ENCODE measurements at places on chromosomes 13 and 19.

- no peak for DNase-seq
Observed at GRCh38 chr19:18149596-18149975, 3.4 kb upstream of the PIK3R2 start.

DNA sequence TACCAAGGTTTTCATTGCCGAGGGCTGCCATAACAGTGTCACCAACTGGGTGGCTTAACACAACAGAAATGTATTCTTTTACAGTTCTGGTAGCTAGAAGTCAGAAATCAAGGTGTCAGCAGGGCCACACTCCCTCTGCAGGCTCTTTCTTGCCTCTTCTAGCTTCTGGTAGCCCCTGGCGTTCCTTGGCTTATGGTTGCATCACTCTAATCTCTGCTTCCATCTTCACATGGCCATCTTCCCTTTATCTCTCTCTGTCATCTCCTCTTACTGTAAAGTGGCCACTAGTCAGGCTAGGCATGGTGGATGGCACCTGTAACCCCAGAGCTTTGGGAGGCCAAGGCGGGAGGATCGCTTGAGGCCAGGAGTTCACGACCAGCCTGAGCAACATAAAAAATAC, 38.0 kb upstream of the MRI1 start:
- no peak for DNase-seq

DNA sequence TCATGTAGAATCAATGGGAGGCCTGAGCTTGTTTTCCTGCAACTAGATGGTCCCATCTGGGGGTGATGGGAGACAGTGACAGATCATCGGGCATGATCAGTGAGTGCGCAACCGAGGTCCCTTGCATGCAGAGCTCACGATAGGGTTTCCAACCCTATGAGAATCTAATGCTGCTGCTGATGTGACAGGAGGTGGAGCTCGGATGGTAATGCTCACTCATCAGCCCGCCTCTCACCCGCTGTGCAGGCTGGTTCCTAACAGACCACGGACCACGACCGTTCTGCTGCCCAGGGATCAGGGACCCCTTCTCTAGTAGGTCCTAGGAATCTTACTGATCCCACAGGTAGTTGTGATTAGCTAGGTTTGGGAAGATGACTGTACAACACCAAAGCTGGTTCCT, 23.5 kb upstream of the GARRE1 start:
- DNase-seq, result no peak

- DNase-seq, result peak; percentile 66
Observed at GRCh38 chr19:6773323-6773931, 919 bp downstream of the VAV1 start.

DNA sequence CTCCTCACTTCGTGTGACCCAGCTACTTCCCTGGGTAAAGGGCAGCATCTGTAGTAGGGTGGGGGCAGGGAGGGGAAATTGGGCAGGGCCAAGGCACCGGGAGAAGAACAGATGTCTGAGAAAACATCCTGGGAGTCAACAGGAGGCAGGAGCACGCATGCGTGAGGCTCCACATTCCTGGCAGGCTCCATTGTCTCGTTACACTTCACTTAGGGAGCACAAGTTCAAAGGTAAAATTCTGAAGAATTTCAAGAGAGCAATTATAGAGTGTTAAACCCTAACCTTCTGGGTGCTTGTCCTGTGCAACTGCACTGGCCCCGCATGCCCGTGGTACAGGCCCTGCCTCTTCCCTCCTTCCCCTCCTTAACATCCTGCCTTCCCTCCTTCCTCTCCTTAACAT, 79.6 kb upstream of the POMP start:
- DNase-seq, result no peak

- no peak for DNase-seq
Observed at GRCh38 chr13:41193469-41193868, 900 bp downstream of the KBTBD7 start.

- no peak for DNase-seq
Observed at GRCh38 chr13:67101730-67102467, 128.2 kb downstream of the PCDH9 start.

GRCh38 chr19:32363175-32363574, 17.8 kb downstream of the ZNF507 start:
- no peak for DNase-seq

DNA sequence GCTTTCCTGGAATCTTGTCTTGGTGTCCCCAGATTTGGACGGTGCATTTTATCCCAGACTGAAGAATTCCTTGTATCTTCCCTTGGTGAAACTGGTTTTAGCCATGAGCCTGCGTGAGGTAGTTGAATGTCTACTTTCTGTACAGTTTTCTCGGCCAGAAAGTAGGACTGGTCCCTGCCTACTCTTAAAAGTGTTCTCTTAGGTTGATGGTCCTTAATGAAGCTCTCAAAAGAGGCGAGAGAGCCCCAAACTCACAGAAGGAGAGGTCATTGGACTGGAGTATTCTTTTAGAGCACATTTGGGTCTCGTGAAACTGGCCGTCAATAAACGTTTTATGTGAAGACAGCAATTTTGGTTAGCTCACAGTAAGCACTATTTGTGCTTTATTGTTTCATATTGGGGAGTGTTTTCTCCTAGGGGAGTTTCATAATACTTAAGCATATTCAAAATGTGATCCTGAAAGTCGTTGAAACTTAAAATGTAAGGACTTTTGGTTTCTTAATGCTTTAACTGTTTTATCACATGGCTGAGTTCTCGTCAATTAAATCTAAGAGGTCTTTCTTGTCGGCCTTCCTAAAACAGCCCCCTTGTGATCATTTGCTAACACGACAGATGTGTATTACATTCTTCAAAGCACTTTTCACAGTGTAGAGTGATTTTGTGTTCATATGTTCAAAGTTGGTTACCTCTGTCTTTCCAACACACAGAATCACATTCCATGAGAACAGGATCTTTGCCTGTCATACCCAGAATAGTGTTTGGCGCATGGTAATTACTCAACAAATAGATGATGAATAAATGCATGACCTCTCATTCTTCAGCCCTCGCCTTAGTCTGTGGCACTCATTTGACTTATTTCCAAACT, 889 bp downstream of the GTF2F2 start:
- DNase-seq, result peak; percentile 29

GRCh38 chr13:85108356-85108755, 690.9 kb downstream of the SLITRK6 start:
- no peak for DNase-seq

GRCh38 chr13:61045251-61045650, 370.4 kb downstream of the PCDH20 start:
- DNase-seq, result no peak

DNA sequence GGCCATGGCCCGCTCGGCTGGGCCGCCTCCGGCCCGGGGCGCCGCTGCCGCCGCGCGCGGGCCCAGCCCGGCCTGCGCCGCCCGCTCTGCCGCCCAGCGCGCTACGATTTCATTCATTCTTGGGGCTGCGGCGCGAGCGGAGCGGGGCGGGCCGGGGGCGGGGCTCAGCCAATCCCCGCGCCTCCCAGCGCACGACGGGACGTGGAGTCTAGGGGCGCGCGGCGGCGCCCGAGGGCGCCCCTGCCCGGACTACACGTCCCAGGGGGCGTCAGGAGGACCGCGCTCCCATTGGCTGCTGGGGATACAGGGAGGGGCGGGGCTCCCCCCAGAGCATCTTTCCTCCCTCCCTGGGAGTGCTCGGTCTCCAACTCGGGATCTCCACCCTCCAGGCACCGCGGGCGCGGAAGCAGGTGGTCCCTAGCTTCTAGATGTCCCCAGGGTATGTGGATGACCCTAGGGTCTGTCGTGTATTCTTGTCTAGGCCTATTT, 5.6 kb upstream of the DPF1 start:
- peak; percentile 78 for DNase-seq

- no peak for DNase-seq
Observed at GRCh38 chr13:94188201-94188854, 291.2 kb downstream of the DCT start.

GRCh38 chr19:53882391-53883050, 524 bp downstream of the PRKCG start:
- no peak for DNase-seq

DNA sequence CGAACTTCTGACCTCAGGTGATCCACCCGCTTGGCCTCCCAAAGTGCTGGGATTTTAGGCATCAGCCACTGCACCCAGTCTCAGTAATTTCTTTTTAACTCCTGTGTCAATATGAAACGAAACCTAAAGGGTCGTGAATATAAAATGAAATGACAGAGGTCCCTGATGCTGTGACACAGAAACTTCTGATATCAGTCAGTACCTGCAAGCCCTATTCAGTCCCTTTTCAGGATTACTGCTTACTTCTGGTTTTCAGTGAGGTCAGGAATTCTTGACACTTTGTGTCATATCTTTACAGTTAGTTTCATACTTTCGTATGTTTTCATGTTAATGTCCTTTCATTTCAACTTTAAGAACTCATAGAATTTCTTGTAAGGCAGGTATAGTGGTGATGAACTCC, 58.7 kb downstream of the RNF17 start:
- DNase-seq, result peak; percentile 57

DNA sequence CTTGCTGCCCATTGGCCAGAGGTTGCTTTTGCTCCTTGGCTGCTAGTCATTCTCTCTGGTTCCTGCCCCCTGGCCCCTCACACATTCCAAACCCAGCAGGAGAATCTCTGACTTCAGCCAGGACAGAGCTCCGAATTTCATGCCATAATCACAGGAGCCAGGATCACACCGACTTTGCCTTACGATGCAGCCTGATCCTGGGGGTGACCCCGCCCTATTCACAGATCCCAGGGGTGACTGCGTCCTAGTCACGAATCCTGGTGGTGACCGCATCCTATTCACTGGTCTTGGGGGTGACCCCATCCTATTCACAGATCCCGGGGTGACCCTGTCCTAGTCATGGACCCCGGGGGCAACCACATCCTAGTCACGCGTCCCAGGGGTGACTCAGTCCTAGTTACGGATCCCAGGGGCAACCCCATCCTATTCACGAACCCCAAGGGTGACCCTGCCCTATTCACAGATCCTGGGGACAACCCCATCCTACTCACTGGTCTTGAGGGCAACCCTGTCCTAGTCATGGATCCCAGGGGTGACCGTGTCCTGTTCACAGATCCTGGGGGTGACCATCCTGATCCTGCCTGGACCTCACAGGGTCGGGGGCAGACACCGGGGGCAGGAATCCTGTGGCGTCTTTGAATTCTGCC, 7.4 kb upstream of the TEX29 start:
- DNase-seq, result no peak

DNA sequence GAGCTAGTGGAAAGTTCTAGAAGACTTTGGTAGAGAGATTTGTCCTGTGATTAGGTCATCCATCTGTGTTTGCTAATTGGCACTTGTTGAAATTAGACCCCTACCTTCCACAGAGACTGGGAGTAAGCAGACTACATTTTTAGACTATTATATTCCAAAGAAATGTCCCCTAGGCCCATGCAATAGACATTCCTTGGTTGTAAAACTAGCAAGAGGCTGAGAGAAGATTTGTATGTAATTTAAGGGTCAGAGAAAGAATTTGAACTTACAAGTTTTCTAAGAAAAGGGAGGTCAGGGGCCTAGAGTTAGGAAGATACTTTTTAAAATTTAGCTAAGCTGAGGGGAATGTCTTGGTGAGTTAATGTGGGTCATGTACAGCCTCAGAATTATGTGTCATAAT, 470.7 kb upstream of the SLITRK1 start:
- DNase-seq, result no peak

Data from activated CD4-positive, alpha-beta T cell treated with anti-CD3 and anti-CD28 coated beads, Interleukin-2, amount 50 U/mL, for 16 hours (primary cell).